GM23338 (cell line): ENCODE measurements at places on chromosomes 2 and 18. TPM values are rescaled to one million over a fixed set of nuclear protein-coding genes. Genes with fewer than 3 reads are reported as not detected.

Gene SIX2
- 0.31 and 0.87 TPM in 2 replicates for total RNA-seq

DNA sequence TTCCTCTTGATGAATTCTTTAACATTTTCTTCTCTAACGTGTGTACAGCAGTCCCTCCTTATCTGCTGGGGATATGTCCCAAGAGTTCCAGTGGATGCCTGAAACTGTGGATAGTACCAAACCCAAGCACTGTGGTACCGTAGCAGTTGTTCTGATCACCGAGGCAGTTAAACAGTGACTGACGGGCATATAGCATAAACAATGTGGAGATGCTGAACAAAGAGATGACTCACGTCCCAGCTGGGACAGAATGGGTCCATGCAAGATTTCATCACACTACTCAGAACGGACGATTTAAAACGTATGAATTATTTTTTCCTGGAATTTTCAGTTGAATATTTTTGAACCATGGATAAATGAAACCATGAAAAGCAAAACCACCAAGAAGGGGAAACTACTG lies 54.5 kb upstream of the SPAG16 start:
- DNase-seq: no peak

- DNase-seq: no peak
These were observed 25.0 kb upstream of the GMCL1 start for GRCh38 chr2:69804416-69804815.

- no peak for DNase-seq
These were observed 1569.7 kb upstream of the SLC39A10 start for GRCh38 chr2:194087089-194087958.

Gene IGFBP5
- 0.74 and 2.5 TPM in 2 replicates for total RNA-seq

- DNase-seq: no peak
These were observed 221.9 kb upstream of the CELF4 start for GRCh38 chr18:37787452-37787851.

- DNase-seq: no peak
These were observed 26.3 kb downstream of the MRPL35 start for GRCh38 chr2:86225581-86225980.

Gene IFIH1
- 2.5 and 3.0 TPM in 2 replicates for total RNA-seq

GRCh38 chr2:165567273-165567672 lies 97.8 kb downstream of the CSRNP3 start:
- no peak for DNase-seq

DNA sequence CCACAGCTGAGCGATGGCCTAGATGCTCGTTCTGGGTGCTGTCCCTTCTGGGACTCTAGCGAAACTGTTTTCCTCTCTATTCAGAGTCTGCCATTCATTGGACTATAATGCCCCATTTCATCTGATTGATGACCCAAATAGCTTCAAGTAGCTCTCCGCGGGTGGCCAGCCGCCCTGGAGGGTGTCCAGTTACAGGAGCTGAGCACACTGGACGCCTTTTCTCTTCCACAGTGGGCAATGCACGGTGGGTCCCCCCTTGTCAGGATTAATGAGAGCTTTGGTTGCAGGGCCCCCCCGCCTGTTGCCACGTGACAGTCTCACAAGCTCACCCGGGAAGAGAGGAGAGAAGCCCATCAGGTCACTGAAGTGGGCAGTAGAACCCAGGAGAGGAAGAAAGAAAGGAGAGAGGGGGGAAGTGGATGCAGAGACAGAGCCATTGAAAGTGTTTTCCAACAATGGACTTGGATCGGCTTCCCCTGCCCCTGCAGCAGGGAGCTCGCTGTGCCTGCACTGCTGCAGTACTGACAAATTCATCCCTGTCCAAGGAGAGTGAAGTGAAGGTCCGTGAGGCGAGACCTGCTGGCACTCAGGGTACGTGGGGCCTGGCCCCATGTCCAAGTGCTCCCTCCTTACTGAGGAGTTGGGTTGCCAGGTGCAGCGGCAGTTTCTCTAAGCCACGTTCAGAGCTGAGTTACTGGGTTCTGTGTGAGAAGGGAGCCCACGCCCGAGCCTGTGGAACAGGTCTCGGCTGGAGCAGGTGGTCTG lies 44.8 kb downstream of the DIPK1C start:
- peak; percentile 26 for DNase-seq

- no peak for DNase-seq
These were observed 275.1 kb downstream of the SETBP1 start for GRCh38 chr18:44955825-44956224.

Gene EFR3B
- 10.7 and 11.8 TPM in 2 replicates for total RNA-seq

GRCh38 chr2:95278051-95278471 lies 3.8 kb downstream of the PROM2 start:
- DNase-seq: no peak

Gene RPL31
- total RNA-seq: 819 and 926 TPM in 2 replicates

DNA sequence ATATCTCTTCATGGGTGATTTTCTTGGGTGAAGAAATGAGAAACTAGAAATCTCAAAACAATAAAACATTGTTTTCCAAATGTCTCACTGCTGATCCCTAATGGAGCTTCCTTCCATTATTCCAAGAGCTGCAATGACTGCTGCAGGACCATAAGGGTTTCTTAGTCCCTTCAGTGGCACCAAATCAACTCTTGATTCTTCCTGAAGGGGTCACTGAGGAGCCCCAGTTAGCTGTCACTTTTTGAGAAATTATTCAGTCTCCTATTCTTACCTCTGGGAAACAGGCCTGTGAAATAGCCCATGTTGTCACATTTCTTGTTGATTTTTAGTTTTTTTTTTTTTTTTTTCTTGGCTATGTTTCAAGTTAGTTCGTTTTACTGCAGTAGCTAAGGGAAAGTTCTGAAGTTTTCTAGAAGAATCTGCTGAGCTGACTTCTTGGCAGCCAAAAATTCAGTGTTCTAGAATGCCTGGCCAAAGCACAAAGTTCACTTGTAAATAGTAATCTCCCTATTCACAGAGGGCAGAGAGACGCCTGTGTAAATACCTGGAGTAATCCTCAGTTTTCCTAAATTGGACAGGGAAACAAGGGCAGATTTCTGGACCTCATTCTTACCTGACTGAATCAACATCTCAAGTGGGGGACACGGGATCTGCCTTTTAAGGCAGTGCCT lies 480.0 kb downstream of the RIT2 start:
- DNase-seq: peak; percentile 75

- DNase-seq: peak; percentile 23
These were observed 570.5 kb upstream of the SOX11 start for GRCh38 chr2:5121642-5122041.

Gene CDK15
- total RNA-seq: not detected in 2 replicates

GRCh38 chr2:226017107-226017506 lies 617.6 kb downstream of the NYAP2 start:
- no peak for DNase-seq

GRCh38 chr2:227370791-227371312 lies 8.3 kb downstream of the TM4SF20 start:
- DNase-seq: no peak

Gene GALNT13
- total RNA-seq: 5.2 and 7.5 TPM in 2 replicates

- DNase-seq: peak; percentile 23
These were observed 372.5 kb downstream of the RIT2 start for GRCh38 chr18:42742969-42743368.

- peak; percentile 21 for DNase-seq
These were observed 162.7 kb downstream of the PKP4 start for GRCh38 chr2:158619496-158619895.

DNA sequence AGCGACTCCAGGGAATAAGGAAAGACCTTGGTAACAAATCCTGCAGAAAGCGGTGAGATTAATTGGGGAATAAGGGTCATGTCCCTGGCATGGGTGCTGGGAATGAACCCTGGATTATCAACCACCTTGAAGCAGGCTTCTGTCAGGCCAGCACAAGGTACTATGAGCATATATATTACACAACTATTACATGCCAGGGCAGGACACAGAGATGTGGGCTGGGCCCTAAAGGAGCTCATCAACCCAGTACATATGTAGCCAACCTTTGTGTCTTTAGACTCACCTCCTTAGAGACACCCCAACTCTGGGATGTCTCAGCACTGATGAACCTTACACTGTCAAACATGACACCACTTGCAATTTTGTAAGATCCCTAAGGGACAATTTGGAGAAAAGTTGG lies 3.4 kb downstream of the SFXN5 start:
- no peak for DNase-seq

DNA sequence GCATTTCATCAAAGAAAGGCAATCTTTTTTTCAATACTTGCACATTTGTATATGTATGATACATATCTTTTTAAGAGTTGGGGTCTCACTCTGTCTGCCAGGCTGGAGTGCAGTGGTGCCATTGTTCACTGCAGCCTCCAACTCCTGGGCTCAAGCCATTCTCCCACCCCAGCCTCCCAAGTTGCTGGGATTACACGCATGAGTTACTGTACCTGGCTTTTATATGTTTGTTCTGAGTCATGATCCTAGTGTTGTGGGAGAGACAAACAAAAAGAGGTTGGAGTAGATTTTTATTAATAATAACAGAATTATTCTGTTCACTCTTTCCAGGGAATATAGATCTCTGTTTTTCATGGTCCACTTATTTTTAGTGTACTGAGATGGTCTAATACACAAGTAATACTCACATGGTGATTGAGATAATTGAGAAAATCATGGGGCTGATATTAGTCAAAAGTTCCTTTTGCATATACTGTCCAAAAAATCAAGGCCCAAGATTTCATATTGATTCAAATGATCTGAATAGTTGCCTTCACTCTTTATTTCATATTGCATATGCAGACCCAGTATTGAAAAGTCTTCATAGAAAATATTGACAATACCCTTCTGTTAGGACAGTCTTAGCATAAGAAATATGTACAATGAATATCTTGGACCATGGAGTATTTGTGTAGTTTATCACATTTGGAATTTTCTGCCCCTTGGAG lies 138.3 kb downstream of the FMNL2 start:
- no peak for DNase-seq

- DNase-seq: no peak
These were observed 105.4 kb downstream of the ATL2 start for GRCh38 chr2:38271697-38272096.

- no peak for DNase-seq
These were observed 145.1 kb downstream of the QPCT start for GRCh38 chr2:37489536-37489935.

DNA sequence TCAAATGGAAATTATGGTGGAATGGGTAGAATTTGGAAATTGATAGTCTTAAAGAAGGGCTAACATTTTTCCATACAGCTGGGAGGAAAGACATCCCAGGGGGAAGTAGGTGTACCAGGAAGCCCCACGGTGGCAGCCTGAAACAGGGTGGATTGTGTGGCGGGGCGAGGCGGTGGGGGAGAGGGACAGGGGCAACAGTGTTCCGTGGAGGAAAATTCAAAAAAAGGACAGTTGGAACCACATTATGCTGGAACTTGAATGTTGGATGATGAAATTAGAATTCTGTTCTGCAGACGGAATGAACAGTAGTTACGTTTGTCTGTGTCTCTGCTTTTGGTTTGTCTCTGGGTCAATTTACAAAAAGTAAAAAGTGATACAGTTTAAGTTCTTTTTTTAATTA lies 10.6 kb upstream of the CIB4 start:
- no peak for DNase-seq

GRCh38 chr2:86016581-86016980 lies 89.1 kb downstream of the POLR1A start:
- DNase-seq: no peak

DNA sequence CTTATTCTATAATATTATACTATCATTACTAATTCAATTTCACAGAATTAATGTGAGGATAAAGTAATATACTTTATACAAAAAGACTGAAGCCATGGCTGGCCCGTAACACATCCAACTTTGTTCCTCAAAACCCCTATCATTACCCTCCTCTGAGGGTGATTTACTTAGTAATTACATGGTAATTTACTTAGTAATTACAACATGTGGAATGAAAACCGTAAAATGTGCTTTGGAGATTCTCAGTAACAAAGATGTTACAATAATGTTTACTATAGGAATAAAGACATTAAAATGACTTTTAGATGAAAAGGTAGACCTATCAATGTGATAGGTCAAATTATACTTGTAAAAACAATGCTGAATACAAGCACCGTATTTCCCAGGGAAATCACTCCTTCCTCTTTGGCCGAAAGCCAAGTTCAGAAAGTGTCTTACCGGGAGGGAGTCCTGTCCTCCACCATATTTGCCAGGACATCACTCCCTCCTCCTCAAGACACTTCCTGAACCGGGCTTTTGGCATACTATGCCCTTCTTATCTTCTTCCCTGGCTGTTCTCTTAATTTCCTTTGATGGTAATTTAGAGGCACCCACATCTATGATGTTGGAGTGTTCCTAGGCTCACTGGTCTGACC lies 1047.8 kb downstream of the SOCS6 start:
- DNase-seq: no peak

Gene SPATA3
- not detected in 2 replicates for total RNA-seq

DNA sequence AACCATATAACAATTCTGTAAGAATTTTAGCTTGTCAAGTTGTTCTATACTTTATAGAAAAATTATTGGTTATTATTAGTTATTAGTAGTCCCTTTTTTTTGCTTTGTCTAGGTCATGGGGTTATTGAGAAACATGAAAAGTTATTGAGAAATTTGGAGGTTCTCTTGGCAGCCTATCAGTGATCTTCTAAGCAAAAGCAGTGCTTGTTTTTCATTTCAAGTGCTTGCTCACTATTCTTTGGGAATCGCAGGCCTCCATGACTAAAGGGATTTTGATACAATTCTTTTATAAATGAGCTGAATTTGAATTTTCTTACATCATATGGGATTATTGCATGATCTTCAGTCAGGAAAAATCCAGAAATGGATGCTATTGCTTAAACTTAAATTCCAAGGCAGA lies 25.8 kb downstream of the PLEKHA3 start:
- no peak for DNase-seq

DNA sequence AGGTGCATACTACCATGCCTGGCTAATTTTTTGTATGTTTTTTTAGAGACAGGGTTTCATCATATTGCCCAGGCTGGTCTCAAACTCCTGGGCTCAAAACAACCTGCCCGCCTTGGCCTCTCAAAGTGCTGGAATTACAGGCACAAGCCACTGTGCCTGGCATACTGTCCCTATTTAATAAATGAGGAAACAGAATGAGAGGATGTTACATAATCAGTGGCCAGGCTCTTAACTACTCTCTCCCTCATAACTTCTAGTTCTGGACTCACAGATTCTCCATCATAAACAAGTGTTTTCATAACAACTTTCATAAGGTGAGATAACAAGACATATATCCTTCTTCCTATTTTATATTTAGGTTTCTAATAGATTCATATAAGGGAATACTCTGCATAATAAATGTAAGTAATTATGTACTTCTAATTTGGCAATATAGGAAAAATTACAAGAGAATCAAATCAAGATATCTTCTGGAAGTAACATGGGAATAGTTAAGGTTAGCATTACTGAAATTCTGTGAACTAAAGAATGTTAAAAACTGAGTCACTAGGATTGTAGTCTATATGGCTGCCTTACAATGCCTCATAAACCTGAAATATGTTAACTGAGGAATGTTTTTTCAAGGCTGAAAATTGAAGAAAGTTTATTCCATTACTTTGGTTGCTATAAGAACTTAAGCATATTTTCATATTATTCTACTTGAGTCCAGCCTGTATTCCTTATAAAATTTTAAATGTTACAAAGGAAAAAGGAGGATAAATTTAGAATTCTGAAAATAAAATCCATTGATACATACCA lies 71.3 kb downstream of the SLC25A12 start:
- DNase-seq: no peak

GRCh38 chr18:58213440-58213839 lies 169.4 kb downstream of the NEDD4L start:
- no peak for DNase-seq

Gene MEP1B
- total RNA-seq: not detected in 2 replicates

Gene RMDN2
- total RNA-seq: 2.7 and 3.4 TPM in 2 replicates
